ENCODE measurements at places on chromosomes 2 and 18.

DNA sequence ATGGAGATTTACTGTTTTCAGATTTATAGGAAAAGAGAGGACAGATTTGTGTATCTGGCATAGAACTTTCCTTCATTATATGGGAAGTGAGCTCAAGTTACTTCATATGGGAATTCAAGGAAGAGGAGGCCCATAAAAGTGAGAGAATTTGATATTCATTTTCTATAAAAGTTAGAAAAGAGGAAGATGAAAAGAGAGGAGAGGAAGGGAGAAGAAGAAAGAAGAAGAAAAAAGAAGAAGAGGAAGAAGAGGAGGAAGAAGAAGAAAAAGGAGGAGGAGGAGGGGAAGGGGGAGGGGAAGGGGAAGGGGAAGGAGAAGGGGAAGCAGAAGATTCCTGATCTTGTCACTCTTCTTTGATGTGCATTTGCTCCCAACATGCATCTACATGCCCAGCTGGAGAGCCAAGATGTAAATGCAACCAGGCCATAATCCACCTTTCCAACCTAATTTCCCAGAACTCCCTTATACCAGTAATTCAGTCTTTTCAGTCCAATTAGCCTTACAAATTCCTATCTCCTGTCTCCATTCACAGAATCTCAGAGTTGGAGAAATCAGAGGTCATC, 15.7 kb upstream of the NMI start:
- DNase-seq, result no peak

- no peak for DNase-seq
Measured at GRCh38 chr18:43596105-43596712, 318.9 kb upstream of the SYT4 start.

- no peak for DNase-seq
Measured at GRCh38 chr2:218405746-218406208, 6.1 kb downstream of the CTDSP1 start.

DNA sequence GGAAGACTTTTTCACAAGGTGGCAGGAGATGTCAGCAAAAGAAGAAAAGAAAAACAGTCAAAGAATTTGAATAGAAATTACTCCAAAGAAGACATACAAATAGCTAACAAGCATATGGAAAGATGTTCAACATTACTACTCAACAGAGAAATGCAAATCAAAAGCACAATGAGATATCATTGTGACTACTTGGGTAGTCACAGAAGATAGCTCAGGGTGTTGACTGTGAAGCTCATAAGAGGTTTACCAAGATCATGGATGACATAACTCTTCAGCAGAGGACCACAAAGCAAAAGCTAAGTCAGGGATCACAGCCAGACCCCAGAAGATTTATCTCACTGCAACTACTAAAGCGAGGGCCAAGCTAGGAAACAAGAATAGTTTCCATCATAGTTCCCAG, 53.0 kb upstream of the TANK start:
- no peak for DNase-seq

GRCh38 chr2:169478339-169478738, 955 bp upstream of the BBS5 start:
- DNase-seq, result no peak

- no peak for DNase-seq
Measured at GRCh38 chr18:73461780-73462059, 593.9 kb upstream of the NETO1 start.

DNA sequence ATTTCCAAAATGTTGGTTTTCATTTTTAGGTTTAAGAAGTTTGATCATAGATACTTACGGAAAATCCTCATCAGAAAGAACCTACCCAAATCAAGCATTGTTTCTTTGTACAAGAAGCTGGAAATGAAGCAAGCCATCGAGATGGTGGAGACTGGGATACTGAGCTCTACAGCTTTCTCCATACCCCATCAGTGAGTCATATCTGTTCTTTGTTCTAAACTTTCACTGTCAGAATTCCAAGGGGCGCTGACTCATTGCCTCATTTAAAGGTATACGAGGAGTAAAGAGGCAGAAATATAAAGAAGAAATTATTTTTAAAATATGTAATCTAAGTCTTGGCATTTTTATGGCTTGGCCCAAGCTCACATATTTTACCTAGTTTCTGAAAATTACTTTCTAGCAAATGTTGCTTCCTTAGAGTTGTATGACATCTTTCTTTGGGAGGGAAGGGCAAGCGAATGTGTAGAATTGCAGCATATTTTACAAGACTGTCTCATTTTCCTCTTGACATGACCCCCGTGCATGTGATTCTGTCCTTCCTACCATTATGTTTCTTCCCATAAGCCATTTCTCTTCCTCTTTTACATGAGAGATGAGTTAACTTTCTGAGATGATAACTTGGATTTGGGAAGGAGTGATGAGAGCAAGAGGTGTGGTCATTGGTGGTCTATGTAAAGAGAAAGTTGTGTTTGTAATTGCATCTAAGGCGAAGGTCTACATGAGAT, 41.2 kb downstream of the SLC9A4 start:
- DNase-seq, result no peak

Data from activated CD4-positive, alpha-beta T cell treated with anti-CD3 and anti-CD28 coated beads for 24 hours (primary cell).